ENCODE measurements at places on chromosomes 12 and 14.
A peak's percentile ranks its signal among the peaks of the same experiment; 100 is the strongest.

GRCh38 chr12:93780101-93780641 lies 103.0 kb downstream of the CRADD start:
- no peak for DNase-seq

- DNase-seq, result no peak
Measured at GRCh38 chr14:82421286-82421685, 887.6 kb upstream of the SEL1L start.

DNA sequence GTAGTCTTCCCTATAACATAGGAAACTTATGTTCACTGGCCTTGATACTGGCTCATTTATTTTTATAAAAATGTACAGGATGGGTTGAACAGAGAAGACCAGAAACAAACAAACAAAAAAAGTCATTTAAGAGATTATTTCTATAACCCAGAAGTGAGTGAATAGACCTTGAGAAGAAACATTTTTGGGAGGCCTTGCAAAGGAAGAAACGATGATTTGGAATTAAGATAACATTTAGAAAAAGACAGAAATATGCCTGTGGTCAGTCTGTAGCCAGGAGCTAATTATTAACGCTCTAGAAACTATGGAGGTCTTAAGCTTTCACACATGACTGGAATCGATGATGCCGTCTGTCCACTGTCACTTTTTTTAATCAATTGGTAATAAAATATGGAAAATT lies 264.0 kb downstream of the EGLN3 start:
- no peak for DNase-seq

DNA sequence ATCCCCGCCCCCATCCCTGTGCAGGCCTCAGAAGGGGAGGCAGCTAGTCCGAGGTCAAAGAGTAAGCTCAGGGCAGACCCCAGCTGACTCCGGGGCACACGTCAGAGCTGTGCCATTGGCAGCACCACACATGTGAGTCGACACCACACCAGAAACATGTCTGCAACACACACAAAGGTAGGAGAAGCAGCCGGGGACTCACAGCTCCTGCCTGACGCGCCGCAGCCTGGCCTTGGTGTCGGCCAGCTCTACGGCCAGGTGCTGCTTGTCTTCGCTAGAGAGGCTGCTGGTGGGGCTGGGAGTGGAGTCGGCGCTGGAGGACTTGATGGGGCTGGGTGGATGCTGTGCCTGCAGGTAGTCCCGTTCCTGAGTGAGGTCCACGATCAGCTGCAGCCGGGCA lies 78.5 kb downstream of the CCDC88C start:
- no peak for DNase-seq

- peak; percentile 18 for DNase-seq
Measured at GRCh38 chr12:48183876-48184548, 568 bp downstream of the CCDC184 start.

GRCh38 chr12:99529966-99530365 lies 117.6 kb upstream of the GARIN6 start:
- DNase-seq, result no peak
